Activated T-cell treated with anti-CD3 and anti-CD28 coated beads, Interleukin-2, amount 50 U/mL, for 72 hours (primary cell): ENCODE measurements at places on chromosomes 11 and 22.

DNA sequence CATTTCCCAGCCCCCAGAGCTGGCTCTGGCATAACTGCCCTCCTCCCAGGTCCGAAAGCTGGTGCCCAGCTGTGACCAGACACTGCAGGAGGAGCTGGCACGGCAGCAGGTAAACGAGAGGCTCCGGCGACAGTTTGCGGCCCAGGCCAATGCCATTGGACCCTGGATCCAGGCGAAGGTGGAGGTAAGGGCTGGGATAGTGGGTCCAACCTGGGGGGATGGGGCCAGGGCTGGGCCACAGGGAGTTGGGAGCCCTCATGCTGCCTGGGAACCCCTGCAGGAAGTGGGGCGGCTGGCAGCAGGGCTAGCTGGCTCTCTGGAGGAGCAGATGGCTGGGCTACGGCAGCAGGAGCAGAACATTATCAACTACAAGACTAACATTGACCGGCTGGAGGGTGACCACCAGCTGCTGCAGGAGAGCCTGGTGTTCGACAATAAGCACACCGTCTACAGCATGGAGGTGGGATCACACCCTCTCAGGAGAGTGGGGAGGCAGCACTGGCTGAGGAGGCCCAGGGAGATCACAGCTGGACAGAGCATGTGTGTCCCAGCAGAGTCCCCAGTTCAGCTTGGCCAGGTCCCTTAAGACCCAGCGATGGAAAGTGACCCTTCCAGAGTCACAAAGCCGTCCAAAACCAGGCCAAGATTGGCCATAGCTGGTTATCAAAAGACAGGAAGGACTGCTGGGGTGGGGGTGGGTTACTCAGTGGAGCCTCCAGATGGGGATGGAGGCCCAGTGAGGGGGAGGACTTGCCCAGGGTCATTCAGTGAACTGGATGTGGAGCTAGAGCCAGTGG, 7.0 kb downstream of the CTSF start:
- no peak overlapping the region for H3K4me3 ChIP-seq
- DNase-seq: no peak
- H3K27me3 ChIP-seq: peaks cover 17% of the 10 kb centered on the region
- no peak overlapping the region for H3K27ac ChIP-seq

DNA sequence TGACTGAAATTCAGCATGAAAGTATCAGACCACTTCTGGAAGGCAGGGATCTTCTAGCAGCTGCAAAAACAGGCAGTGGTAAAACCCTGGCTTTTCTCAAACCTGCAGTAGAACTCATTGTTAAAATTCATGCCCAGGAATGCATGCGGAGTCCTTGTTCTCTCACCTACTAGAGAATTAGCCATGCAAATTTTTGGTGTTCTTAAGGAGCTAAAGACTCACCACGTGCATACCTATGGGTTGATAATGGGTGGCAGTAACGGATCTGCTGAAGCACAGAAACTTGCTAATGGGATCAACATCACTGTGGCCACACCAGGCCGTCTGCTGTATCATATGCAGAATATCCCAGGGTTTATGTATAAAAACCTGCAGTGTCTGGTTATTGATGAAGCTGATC, 19.1 kb downstream of the ZBTB44 start:
- H3K27ac ChIP-seq: no peak overlapping the region
- peaks cover 20% of the 10 kb centered on the region for H3K4me1 ChIP-seq
- H3K27me3 ChIP-seq: no peaks in the 10 kb centered on the region
- no peak overlapping the region for H3K4me3 ChIP-seq

DNA sequence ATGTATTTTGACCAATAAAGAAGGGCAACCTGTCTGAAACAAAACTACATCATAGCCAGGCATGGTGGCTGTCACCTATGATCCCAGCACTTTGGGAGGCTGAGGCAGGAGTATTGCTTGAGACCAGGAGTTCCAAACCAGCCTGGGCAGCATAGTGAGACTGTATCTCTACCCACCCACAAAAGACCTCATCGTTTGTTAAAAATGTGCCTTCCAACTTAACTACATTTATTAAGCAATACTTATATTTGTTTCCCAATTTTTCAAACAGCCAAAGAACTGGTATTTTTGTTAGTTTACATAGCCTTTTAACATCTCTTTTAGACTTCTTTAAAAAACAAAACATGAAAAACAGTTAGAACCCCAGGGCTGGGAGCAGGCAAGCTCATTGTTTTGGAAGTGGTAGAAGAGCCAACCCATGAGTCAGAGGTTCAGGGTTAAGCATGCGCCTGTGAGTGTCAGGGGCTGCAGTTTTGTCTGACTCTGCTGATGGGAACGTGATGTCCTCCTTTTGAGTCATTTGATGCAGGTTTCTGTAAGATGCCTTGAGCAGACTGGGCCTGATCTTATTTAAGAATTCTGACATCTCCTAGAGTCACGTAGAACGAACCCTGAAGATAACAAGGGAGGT, 53.9 kb upstream of the CRTAM start:
- H3K27me3 ChIP-seq: no peaks in the 10 kb centered on the region
- peaks cover 6% of the 10 kb centered on the region for H3K36me3 ChIP-seq
- H3K27ac ChIP-seq: no peak overlapping the region
- peaks cover 12% of the 10 kb centered on the region for H3K4me1 ChIP-seq

GRCh38 chr11:98834776-98835175, 186.0 kb upstream of the CNTN5 start:
- no peak for DNase-seq
- H3K4me1 ChIP-seq: no peaks in the 10 kb centered on the region
- no peaks in the 10 kb centered on the region for H3K36me3 ChIP-seq
- H3K27ac ChIP-seq: no peak overlapping the region
- H3K4me3 ChIP-seq: no peak overlapping the region

GRCh38 chr11:103659743-103660142, 376.7 kb upstream of the DDI1 start:
- H3K4me3 ChIP-seq: no peak overlapping the region
- no peaks in the 10 kb centered on the region for H3K27me3 ChIP-seq
- H3K4me1 ChIP-seq: no peaks in the 10 kb centered on the region

- H3K27ac ChIP-seq: no peak overlapping the region
- H3K4me3 ChIP-seq: no peak overlapping the region
- H3K4me1 ChIP-seq: no peaks in the 10 kb centered on the region
- H3K36me3 ChIP-seq: no peaks in the 10 kb centered on the region
- DNase-seq: no peak
Observed at GRCh38 chr11:81596704-81597103, 1137.0 kb downstream of the FAM181B start.

DNA sequence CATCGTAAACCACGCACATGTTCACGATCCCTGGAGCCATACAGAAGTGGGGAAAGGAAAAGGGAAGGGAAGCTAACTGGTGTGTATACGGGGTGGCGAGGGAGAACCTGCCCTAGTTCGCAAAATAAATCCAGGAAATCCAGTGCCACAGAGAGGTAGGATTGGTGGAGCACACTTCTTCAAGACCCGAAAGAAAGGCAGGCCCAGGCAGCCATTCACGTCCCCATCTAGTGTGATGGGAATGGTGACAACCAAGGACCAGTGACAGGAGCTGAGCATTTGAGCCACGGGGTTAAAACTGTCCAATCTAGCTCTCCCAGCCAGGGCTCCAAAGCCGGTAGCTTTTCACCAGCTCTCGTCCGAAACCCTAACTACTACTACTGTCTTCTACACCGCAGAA, 53.7 kb downstream of the IGSF9B start:
- H3K4me3 ChIP-seq: no peak overlapping the region
- no peaks in the 10 kb centered on the region for H3K27me3 ChIP-seq
- no peak for DNase-seq
- H3K27ac ChIP-seq: no peak overlapping the region
- no peaks in the 10 kb centered on the region for H3K4me1 ChIP-seq

DNA sequence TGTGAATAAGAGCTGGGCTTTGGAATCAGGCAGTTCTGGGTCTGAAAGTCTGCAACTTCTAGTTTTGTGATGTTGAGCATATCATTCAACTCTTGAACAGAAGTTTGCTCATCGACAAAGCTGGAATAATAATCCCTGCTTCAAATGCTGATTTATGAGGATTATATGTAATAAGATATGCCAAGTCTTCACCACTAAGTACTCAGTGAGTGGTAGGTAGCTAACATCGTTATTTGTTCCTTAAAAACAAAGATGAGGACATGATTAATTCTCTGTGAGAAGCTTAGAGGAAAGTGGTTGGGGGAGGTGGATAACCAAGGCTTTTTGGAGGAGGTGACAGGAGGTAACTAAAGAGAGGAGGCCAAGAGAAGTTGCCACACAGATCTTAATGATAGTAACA, 96.5 kb downstream of the ME3 start:
- peaks cover 9% of the 10 kb centered on the region for H3K27me3 ChIP-seq
- H3K4me3 ChIP-seq: no peak overlapping the region
- H3K36me3 ChIP-seq: no peaks in the 10 kb centered on the region
- H3K27ac ChIP-seq: no peak overlapping the region
- no peaks in the 10 kb centered on the region for H3K4me1 ChIP-seq

GRCh38 chr22:41264408-41264941, 21.5 kb downstream of the RANGAP1 start:
- H3K27me3 ChIP-seq: no peaks in the 10 kb centered on the region
- no peak for DNase-seq
- H3K27ac ChIP-seq: no peak overlapping the region
- peaks cover 9% of the 10 kb centered on the region for H3K36me3 ChIP-seq

GRCh38 chr22:25146307-25146706, 53.4 kb upstream of the CRYBB3 start:
- H3K27me3 ChIP-seq: no peaks in the 10 kb centered on the region
- H3K27ac ChIP-seq: no peak overlapping the region
- no peak for DNase-seq
- no peak overlapping the region for H3K4me3 ChIP-seq
- H3K36me3 ChIP-seq: no peaks in the 10 kb centered on the region

DNA sequence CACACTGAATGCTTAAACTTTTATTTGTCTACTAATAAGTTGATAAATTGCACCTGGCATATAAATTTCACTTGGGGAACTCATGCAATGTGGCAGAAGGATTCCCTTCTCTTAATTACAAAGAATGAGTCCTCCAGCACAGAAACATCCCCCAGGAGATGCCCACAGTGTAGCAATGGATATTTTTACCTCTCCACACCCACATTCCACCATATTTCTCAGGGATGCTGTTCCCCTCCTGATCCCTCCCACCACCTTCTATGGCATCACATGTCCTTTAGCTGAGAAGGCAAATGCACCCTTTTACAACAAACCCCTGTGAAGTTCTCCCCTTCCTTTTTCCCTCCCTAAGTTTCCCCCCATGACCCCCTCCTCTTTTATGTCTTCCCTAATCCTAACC, 56.1 kb upstream of the UBASH3B start:
- H3K4me1 ChIP-seq: no peaks in the 10 kb centered on the region
- no peak for DNase-seq
- no peaks in the 10 kb centered on the region for H3K36me3 ChIP-seq
- no peak overlapping the region for H3K4me3 ChIP-seq
- no peak overlapping the region for H3K27ac ChIP-seq

GRCh38 chr22:33209930-33210784, 152.0 kb upstream of the SYN3 start:
- no peak overlapping the region for H3K4me3 ChIP-seq
- no peaks in the 10 kb centered on the region for H3K4me1 ChIP-seq
- peak; percentile 14 for DNase-seq
- H3K36me3 ChIP-seq: no peaks in the 10 kb centered on the region

GRCh38 chr11:6674862-6675261, 8.3 kb downstream of the MRPL17 start:
- no peak overlapping the region for H3K27ac ChIP-seq
- no peaks in the 10 kb centered on the region for H3K27me3 ChIP-seq
- no peak for DNase-seq
- H3K4me3 ChIP-seq: no peak overlapping the region
- H3K36me3 ChIP-seq: no peaks in the 10 kb centered on the region
